Natural killer cell treated with Interleukin-12 subunit alpha and Interleukin-12 subunit beta and Interleukin-15 and Interleukin-18, amount 100 ng/mL, for 72 hours (primary cell): ENCODE measurements at places on chromosomes 1 and 21. TPM values are rescaled to one million over a fixed set of nuclear protein-coding genes. Genes with fewer than 3 reads are reported as not detected.
A peak's percentile ranks its signal among the peaks of the same experiment; 100 is the strongest.

DNA sequence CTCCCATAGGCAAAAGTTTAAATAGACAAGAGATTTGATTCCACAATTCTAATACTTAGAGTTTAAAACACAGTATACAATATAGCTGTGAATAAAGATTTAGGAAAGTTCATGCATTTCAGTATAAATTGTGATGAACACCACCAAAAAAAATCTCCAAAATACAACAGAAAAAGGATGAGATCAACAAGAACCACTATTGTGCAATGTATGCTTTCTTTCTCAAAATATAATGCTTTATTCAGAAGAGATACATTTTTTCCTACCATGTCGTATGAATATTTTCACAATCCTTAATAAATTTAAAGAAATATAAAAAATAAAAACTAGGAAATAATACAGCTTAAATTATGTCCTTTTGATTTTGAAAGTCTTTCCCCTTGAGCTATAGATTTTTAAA is 1309.2 kb downstream of the MRPL39 start:
- no peaks in the 10 kb centered on the region for H3K4me1 ChIP-seq
- H3K4me3 ChIP-seq: no peak overlapping the region
- no peak overlapping the region for H3K27ac ChIP-seq
- H3K36me3 ChIP-seq: no peaks in the 10 kb centered on the region

DNA sequence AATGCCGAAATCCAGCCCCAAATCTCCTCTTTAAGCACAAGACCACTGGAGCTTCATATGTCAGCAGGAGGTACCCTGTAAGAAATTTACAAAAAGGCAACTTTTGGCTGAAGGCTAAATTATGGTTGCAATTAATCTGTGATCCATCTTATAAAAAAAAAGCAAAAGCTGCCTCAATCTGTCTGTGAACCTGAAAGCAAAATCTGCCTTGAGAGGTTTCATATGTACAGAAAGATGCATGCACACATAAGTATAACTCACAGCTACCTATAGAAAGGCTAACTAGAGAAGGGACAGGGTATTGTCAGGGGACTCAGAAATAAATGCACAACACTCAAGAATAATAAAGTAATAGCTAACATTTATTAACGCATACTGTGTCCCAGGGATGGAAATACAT is 964.2 kb upstream of the ADGRL2 start:
- H3K4me3 ChIP-seq: no peak overlapping the region
- no peaks in the 10 kb centered on the region for H3K27me3 ChIP-seq
- DNase-seq: no peak

- peaks cover 68% of the 10 kb centered on the region for H3K4me1 ChIP-seq
- no peaks in the 10 kb centered on the region for H3K27me3 ChIP-seq
- DNase-seq: no peak
- peak overlapping the region; percentile 77 for H3K27ac ChIP-seq
Observed at GRCh38 chr1:198700396-198700795, 61.6 kb downstream of the PTPRC start.

DNA sequence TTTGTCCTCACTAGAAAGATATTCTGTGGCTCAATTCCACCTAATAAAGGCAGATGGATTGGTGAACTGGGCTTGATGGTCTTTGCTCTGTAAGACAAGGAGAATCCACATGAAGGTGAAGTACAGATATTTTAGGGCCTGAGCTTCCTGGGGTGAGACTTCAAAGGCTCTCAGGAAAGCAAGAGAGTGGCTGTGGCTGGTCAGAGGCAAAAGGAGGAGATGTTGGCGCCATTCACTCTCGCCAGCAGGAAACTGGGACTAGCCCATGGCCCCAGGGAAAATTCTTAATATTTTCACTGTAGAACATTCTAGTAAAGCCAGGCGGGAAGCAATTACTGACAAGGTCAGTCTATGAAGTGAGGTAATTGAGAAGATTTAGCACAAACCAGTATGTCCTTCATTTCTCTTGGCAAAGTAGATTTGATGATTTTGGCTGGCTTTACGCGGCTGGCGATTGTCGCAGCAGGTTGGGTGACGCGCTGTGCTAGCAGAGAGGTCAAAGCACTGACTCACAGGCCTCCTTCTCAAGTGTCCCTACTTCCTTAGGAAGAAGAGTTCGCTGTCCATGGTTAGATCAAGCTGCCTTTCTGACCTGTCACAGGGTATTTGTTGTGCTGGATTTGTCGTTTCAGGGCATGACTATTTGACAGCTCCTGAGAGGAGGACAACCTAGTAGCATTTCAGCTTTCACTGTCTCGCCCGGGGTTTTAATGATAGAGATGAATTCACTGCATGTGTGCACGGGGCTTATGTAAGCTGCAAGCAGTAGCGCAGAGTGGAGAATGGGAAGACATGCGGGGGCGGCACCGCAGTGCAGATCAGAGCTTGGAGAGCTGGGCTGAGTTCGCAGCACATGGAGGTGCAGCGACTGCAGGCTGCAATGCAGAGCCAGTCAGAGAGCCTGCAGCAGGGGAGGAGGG is 32.7 kb downstream of the XCL1 start:
- no peak overlapping the region for H3K27ac ChIP-seq
- no peaks in the 10 kb centered on the region for H3K36me3 ChIP-seq
- no peaks in the 10 kb centered on the region for H3K4me1 ChIP-seq
- no peak overlapping the region for H3K4me3 ChIP-seq

DNA sequence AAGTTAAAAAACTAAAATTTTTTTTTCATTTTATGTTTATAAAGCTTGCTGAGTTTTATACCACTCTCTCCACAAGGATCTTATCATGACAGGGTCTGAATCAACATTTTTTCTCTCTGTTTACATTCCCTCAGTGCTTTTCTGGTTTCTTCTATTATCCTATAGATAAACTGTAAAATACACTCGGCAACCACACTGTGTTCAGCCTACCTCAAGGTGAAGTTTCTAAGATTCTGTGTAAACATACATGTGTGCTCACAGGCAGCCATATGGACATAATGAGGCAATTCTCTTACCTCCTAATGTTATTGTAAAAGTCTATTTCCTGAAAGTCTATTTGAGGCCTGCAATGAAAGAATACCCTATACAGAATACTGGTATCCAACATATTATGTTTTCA is 114.6 kb downstream of the NTPCR start:
- H3K27me3 ChIP-seq: no peaks in the 10 kb centered on the region
- H3K27ac ChIP-seq: no peak overlapping the region

GRCh38 chr1:41109310-41110197 is 88.0 kb upstream of the SLFNL1 start:
- no peak overlapping the region for H3K4me3 ChIP-seq
- no peaks in the 10 kb centered on the region for H3K4me1 ChIP-seq
- H3K36me3 ChIP-seq: no peaks in the 10 kb centered on the region
- DNase-seq: no peak

- H3K27me3 ChIP-seq: no peaks in the 10 kb centered on the region
- DNase-seq: no peak
- peaks cover 18% of the 10 kb centered on the region for H3K4me1 ChIP-seq
- H3K36me3 ChIP-seq: no peaks in the 10 kb centered on the region
- no peak overlapping the region for H3K4me3 ChIP-seq
Observed at GRCh38 chr1:116259663-116260062, 113.4 kb upstream of the ATP1A1 start.

- no peak for DNase-seq
- peaks cover 58% of the 10 kb centered on the region for H3K4me1 ChIP-seq
- peaks cover 21% of the 10 kb centered on the region for H3K36me3 ChIP-seq
Observed at GRCh38 chr1:168520832-168521231, 23.0 kb downstream of the XCL2 start.

DNA sequence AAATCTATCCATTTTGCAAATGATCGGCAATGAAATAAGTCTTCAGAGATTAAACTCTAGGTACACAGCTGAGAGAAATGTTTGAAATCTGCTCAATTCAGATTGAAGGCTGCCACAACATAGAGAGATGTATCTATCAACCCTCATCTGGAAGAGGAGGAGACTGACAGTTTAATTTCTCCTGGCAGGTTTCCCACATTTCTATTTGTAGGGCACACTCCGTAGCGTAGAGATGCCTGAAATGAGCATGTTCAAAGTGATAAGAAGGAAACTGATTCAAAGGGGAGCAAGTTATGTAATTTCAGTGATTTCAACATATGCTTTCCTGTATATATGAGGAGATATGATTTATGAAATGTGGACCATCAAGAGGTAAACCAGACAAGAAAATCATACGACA is 44.1 kb downstream of the NIBAN1 start:
- H3K36me3 ChIP-seq: peaks cover 19% of the 10 kb centered on the region
- peak overlapping the region; percentile 24 for H3K4me3 ChIP-seq
- peak overlapping the region; percentile 26 for H3K27ac ChIP-seq
- no peak for DNase-seq
- H3K27me3 ChIP-seq: no peaks in the 10 kb centered on the region

DNA sequence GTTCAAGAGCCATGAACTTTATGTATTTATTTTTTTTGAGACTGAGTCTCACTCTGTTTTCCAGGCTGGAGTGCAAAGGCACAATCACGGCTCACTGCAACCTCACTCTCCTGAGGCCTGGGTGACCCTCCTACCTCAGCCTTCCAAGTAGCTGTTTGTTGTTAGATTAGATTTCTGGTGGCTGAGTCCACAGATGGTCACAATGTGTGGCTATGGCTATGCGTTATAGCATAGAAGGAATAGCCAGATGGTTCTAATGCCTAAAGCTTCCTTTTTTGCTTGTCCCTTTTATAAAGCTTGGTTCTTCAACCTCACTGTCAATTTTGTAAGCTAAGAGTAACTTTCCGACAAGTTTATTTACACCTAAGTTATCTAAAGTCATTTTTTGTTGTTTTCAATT is 62.3 kb upstream of the FMN2 start:
- no peaks in the 10 kb centered on the region for H3K36me3 ChIP-seq
- no peaks in the 10 kb centered on the region for H3K4me1 ChIP-seq
- no peak overlapping the region for H3K4me3 ChIP-seq
- DNase-seq: no peak

The SCMH1 gene
- 16.4 TPM for total RNA-seq

The SLC9C2 gene
- not detected for total RNA-seq

The TDRKH gene
- total RNA-seq: 14.0 TPM

The YTHDF2 gene
- total RNA-seq: 78.7 TPM

The RIMS3 gene
- total RNA-seq: 2.0 TPM

The PALMD gene
- total RNA-seq: not detected

The ATP6V1G3 gene
- total RNA-seq: not detected
